Bladder microvascular endothelial cell (primary cell): ENCODE measurements at places on chromosomes 16 and 17. TPM values are rescaled to one million over a fixed set of nuclear protein-coding genes. Genes with fewer than 3 reads are reported as not detected.

Gene BAHCC1
- 4.7 and 16.0 TPM in 2 replicates for total RNA-seq

Gene MRTFB
- total RNA-seq, result 14.1 and 21.9 TPM in 2 replicates

Gene NSF
- total RNA-seq, result 33.2 and 50.2 TPM in 2 replicates

Gene ZNRF1
- total RNA-seq, result 9.6 and 18.1 TPM in 2 replicates

Gene MYO15B
- total RNA-seq, result 6.0 and 36.5 TPM in 2 replicates

Gene UMOD
- not detected in 2 replicates for total RNA-seq
